ENCODE measurements at places on chromosomes 2 and 18.

DNA sequence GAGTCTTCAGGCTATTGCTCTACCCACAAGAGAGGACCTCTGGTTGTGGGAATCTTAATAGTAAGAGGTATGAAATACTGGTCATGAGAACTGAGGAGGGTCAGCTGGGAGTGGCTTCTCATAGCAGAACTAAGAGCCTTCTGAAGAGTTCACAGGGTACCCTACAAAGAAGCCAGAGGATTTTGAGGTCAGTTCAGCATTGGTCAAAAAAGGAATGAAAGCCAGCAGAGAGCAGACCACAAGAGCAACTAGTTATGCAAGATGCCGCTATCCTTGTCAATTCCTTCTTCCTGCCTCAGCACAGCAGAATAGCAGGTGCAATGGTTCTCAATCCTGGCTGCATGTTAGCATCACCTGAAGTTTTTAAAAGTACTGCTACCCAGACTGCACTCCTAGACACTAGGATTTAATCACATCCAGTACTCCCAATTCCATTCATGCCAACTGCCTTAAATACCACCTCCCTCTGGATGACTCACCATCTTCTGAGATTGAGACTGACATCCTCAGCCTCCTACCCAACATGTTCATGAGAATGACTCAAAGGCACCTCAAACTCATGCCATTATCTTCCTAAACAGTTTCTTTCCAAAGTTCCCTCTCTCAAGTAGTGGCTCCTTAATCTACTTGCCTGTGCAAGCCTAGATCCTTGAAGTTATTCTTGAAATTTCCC lies 81.0 kb upstream of the RBMS1 start:
- DNase-seq = no peak

DNA sequence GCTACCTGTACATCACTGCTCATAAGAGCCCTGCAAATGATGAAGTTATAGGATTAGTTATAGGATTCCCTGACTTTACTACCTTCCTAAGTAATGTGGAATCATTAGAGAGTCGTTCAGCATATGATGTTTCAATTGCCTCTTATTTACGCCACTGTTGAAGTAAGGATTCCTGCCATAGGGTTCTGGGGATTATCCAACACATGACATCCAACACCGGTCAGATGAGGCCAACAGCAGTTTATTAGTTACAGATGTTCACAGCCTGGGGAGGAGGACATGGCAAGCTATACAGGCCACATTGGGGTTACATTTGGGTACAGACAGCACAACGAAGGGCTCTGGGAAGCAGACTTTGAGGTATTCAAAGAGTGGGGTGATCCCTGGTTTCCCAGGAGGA lies 134.1 kb upstream of the MC4R start:
- DNase-seq = no peak

- DNase-seq = peak; percentile 48
Measured at GRCh38 chr2:85886590-85886989, 2.2 kb downstream of the ST3GAL5 start.

DNA sequence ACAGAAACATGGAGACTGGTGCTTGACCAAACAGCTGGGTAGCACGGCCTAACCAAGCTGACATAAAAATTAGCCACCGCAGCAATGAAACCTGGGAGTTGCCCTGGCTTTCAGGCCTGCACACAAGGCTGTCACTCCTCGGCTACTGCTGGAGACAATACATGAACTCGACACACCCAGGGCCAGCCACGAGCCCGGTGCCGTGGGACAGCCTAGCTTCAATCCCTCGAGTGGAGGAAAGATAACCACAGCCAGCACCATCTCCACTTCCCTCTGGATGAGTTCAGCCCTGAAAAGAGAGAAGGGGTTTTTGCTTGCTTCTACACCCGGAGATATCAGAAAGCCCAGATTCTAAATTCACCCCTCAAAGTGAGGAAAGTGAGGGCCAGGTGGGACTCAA lies 78.0 kb downstream of the BCL2L11 start:
- DNase-seq = no peak

DNA sequence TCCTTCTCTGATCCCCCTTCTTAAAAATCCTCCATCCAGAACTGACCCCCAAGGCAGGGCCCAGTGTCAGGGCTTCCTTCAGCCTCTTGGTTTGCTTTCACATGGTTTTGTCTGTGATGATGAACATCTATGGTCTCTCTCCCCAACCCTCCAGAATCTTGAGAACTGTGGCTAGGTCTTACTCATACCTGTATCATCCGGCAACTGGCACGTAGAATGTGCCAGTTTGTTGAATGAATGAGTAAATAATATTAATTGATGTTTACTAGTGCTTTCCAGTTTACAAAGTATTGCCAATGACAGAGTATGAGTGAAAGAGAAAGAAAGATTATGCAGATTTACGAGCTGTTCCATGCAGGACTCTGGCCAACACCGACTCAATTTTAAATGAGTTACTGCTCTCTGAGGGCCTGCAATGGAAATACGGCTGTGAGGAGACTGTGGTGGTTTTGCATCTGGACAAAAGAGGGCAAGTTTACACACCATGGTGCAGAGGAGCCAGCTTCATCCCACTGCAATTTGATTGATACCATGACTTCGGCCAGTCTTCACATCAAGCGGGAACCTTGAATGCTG lies 29.9 kb upstream of the TRIB2 start:
- no peak for DNase-seq

DNA sequence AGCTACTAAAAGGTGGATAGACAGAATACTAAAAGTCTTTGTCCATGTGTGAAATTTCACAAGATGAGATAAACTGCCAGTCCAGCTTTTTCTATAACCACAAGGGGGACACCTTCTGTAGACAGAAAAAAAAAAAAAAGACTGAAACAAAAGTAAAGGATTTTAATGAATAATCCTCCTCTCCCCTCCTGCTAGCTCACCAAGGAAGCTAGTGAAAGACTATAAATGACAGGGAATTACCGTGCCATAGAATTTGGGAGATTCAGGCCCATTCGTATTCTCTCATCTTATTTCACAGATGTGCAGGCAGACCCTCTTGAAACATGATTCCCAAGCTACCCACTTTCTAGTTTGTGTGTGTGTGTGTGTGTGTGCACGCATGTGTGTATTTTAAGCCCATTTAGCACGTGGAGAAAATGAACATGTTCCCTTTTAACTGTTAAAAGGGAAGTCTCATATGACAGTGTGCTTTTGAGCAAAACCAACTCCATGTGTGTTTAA lies 36.3 kb upstream of the SLC8A1 start:
- DNase-seq = no peak

GRCh38 chr2:239113171-239113570 lies 265.3 kb downstream of the TWIST2 start:
- no peak for DNase-seq

GRCh38 chr2:188845692-188846091 lies 128.5 kb upstream of the COL3A1 start:
- DNase-seq = no peak

- no peak for DNase-seq
Measured at GRCh38 chr18:21584391-21584790, 16.1 kb downstream of the ESCO1 start.

DNA sequence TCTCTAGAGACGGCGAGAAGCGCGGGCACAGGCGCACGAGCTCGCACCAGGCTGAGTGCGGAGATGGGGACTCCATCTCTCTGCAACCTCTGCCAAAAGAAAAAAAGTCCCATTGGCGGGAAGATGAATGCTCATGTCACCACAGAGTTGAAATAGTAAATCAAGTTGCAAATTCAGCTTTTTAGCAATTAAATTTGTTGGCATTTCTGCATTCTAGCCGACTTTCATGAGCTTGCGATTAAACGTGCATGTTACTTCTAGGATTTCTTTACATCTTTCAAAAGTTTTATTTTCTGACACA lies 588 bp downstream of the CHAC2 start:
- DNase-seq = no peak

- no peak for DNase-seq
Measured at GRCh38 chr18:8036551-8036950, 469.4 kb downstream of the PTPRM start.

DNA sequence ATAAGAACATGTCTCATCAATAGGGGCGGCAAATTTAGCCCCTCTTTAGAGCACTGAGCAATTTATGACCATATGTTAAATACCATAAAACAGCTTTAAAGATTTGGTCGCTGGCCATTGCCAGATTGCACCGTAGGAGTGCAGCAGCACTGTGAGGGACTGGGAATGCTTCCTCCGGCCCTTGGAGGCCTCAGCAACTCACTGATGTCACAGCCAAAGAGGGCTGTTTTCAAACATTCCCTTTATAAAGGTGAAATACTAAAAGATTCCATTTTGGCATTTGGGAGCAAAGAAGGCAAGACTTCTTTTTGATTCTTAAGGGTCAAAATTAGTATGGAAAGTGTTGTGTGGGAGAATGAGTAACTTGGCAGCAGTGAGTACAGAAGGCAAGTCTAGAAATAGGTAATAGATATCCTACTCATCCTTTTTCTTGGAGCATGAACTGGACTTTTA lies 63.7 kb downstream of the BABAM2 start:
- DNase-seq = no peak

GRCh38 chr18:57359433-57359832 lies 7.1 kb downstream of the ST8SIA3 start:
- DNase-seq = no peak

GRCh38 chr2:223086370-223086981 lies 34.5 kb downstream of the KCNE4 start:
- no peak for DNase-seq

GRCh38 chr18:43004421-43004820 lies 111.1 kb downstream of the RIT2 start:
- no peak for DNase-seq

DNA sequence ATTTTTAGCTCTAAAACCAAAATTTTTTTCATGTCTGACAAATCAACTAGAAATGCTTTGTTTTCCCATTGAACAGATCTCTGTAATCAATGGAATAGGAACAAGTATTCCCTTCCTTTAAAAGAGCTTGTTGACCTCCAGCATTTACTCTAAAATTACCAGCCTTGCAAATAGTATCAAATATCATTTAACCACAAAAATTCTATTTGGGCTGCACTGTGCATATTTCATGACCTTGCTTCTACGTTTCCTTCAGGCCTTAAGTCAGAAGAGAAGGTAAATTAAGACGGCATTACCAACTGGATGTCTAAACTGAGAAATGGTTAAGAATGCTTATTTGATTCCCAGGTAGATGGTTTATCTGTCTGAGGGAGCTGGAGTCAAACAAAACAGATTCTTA lies 33.3 kb upstream of the NRXN1 start:
- no peak for DNase-seq

GRCh38 chr18:75087119-75088020 lies 121.6 kb downstream of the PTGR3 start:
- DNase-seq = no peak

- DNase-seq = no peak
Measured at GRCh38 chr2:41206004-41206403, 754.1 kb upstream of the SLC8A1 start.

DNA sequence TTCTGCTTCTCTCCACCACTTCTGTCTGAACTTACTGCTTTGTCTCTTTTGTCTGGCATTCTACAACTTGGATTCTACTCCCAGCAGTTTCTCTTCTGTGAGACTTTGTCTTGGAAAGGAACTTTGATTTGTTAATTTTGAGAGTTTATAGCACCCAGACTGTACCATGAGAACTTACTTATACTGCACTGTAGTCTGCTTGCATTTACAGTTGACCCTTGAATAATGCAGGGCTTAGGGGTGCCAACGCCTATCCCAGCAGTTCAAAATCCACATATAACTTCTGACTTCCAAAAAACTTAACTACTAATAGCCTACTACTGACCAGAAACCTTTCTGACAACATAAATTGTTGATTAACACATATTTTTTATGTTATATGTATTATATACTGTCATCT lies 55.5 kb downstream of the DYNC1I2 start:
- DNase-seq = no peak

GRCh38 chr2:13480057-13480456 lies 763.3 kb downstream of the TRIB2 start:
- DNase-seq = no peak

DNA sequence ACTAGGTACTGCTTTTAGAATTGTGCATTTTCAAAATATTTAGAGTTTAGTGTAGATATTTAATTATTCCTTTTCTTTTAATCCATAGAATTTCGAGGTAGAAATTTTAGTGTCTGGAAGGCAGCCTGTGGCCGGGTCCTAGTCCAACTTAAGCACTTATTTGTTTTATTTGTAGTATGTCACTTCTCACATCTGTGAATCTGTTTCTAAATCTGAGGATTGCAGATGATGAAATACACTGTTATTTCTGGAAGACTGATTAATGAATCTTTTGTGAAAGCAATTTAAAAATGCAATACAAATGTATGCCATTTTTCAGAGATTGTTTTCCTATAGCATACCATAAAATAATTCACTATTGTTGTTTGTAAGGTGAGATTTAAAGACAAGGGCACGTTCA lies 483.9 kb upstream of the TRIB2 start:
- DNase-seq = no peak

DNA sequence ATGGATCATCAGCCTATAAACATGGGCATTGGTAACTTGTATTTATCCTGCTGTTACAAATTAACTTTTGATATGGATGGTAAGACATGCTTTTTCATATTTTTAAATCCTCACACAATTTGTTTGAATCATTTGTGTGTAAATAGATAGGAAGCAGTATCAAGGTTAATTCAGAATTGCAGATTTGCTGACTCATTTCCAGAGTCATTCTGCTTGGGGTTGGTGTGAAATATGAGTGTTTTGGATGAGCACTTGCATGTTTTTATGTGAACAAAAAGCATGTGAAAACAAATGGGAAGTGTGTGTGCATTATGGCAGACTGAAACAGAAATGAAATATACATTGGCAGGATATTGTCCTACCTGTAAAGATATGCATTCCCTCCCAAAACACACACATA lies 11.8 kb downstream of the CCDC85A start:
- DNase-seq = no peak

DNA sequence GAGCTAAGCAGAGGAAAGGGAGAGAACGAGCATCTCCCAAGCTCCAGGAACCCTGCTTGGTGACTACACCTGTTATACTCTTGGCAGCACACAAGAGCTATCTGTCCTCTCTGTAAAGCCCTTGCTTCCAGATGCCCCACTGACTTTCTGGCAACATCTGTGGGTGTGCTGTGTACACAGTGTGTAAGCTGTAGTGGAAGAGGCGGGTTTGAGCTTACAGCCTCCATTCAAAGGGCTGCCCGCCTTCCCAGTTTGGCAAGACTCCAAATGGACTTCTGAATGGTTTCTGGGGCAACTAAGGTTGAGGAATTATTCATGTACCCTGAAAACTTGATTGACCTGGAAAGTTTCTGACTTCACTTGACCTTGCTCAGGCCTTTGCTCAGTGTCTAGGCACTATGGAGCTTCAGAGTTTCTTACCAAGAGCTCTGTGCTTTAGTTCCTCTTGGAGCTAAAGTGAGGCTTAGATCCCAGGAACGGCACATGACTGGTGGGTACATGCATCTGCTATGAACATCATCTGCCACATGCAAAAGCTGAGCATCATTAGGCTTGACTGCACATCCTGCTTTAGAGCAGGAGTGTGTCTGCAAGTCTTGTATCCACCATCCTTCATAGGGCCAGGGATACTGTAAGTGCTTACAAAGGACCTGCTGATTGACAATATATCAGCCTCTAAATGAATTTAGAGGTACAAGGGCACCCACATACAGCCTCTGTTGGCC lies 290.9 kb upstream of the SIX2 start:
- DNase-seq = no peak
